Non-pigmented ciliary epithelial cell (primary cell): ENCODE measurements at places on chromosomes 3 and 15.

DNA sequence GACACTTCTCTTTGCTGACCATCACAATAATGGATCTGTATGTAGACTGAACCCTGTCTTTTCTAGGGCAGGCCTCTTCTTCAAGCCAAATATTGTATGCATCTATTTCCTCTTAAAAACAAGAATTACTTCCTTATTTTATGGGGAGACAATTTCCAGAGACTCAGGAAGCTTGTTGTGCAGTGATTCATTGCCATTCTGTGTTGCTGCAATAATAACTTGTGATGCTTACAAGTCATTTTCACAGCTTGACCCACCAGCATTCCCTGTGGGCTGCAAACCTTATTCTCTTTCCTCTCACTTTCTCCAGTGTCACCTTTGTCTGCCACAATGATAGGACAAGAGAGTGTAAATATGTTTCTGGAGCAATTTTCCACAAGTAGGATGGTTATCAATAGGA is 276.7 kb upstream of the SGO1 start:
- no peak for DNase-seq

DNA sequence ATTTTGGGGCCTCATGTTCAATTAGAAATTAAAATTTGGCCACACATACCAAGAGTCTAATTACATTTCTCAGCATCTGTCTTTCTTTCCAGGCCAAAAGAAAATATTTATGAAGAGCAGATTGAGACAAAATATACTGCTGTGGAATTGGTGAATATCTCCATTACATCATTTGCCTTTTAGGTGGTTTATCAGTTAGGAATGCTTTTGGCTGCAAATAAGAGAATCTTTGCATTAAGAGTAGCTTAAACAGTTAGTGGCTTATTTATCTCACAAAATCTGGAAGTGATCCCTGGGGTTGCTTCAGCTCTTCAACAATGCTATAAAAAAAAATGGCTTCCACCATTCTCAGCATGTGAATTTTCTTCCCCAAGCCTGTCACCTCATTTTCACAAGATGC is 308.7 kb downstream of the MAGI1 start:
- DNase-seq: no peak

DNA sequence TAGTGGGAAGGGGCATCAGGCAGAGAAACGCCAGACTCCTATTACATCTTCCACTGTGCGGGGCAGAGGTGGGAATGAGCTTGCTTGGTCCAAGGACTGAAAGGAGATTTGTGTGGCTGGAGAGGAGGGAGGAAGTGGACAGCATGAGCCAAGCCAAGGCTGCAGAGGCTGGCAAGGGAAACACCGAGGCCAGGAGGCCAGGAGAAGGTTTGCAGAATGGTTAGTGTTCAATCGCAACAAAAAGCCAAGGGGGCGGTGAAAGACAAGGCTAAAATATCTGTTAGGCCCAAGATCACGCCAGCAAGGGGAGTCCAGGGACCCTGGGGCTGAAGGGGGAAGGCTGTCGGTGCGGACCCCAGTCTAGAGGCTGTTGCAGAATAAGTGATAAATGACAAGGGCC is 75.8 kb downstream of the CPN2 start:
- no peak for DNase-seq

GRCh38 chr3:104411757-104412156 is 955.0 kb upstream of the ALCAM start:
- DNase-seq: no peak

DNA sequence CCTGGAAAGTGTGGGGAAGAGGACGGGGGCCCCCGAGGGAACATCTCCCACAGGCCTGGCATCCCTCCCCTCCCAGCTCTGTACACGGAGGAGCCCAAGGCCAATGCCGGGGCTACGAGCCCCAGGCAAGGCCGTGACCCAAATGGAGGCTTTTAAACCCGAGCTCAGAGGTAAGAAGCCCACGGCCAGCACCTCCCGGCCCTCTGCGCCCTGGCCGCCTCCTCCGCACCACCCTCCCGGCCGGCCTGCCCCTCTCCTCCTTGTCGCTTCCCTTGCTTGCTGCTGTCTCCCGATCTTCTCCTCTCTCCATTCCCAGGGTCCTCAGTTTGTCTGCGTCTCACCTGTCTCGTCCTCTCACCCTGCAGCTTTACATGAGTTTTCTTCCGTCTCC is 1.3 kb downstream of the MUC4 start:
- DNase-seq: no peak

DNA sequence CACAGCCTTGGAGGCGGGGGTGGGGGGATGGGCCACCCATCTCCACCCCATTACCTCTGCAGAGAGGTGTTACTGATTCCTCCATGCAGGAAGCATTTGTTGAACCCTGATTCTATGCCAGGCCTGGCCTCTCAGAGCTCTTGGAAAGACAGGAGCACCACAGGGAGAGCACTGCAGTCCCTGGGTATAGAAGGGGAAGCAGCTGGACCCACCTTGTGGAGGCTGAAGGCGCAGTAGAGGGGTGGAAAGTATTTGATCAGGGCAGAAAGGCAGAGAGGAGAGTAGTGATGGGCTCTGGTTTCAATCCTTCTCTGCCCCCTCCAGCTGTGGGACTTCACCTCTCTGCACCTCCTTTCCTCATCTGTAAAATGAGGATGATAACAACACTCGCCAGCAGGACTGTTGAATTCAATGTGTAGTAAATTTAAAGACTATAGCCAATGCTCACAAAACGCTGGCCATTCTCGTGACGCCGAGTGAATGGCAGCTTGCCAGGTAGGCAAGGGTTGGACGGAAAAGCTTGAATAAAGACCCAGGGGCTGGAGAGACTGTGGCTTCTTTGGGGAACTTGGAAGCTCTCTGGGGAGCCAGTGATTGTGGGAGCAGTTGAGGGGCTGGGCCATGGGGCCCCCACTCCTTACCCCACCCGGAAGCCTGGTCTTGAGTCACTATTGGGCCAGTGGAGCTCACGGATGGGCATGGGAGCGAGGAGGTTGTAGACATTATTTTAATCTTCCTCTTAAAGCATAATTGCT is 8.0 kb upstream of the CCDC33 start:
- DNase-seq: no peak

- peak; percentile 80 for DNase-seq
These were observed 300.4 kb upstream of the RASGRP1 start for GRCh38 chr15:38864827-38865581.

GRCh38 chr3:61315871-61316270 is 64.6 kb upstream of the FHIT start:
- no peak for DNase-seq

DNA sequence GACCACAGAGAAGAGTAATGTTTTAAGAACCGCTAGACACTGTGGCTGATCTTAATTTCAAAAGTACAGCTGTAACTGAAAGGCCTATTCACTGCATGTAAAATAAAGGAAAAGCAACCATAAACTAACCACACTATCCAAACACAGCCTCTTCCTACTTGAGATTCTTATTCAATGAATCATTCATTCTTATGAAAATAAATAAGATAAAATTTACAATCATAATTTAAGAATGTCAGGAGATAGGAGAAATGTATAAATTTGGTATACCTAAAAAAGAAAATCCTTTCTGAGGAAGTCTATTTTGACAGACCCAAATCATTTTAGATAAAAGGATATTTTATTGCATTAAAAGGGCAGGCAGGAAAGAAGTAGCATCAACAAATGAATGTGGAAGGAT is 533.5 kb upstream of the ZNF385D start:
- DNase-seq: peak; percentile 42

GRCh38 chr3:169345662-169346331 is 317.7 kb downstream of the MECOM start:
- no peak for DNase-seq

GRCh38 chr3:196654735-196655090 is 15.2 kb downstream of the NRROS start:
- no peak for DNase-seq
